Esophagus squamous epithelium (tissue), 5 donors: ENCODE measurements at places on chromosomes 1 and 21.
A peak's percentile ranks its signal among the peaks of the same experiment; 100 is the strongest.

DNA sequence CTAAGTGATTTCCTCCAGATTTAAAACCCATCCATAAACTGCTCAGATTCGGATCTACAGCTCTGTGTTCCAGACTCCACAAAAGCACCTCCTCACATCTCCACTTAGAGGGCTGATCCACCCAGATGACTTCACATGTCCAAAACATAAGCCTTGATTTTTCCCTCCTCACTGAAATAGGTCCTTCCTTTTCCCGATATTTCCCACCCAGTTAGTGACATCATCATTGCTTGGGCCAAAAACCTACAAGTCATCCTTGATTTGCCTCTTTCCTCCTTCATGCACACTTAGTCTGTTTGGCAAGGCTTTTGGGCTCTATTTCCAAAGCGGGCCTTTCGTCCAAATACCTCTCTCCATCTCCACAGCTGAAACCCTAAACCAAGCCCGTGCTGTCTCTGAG, 32.3 kb downstream of the CCDC185 start:
- DNase-seq = no peak

GRCh38 chr1:97832481-97832880, 88.4 kb downstream of the DPYD start:
- DNase-seq = no peak

GRCh38 chr1:59675936-59676335, 138.8 kb upstream of the HOOK1 start:
- no peak for DNase-seq

DNA sequence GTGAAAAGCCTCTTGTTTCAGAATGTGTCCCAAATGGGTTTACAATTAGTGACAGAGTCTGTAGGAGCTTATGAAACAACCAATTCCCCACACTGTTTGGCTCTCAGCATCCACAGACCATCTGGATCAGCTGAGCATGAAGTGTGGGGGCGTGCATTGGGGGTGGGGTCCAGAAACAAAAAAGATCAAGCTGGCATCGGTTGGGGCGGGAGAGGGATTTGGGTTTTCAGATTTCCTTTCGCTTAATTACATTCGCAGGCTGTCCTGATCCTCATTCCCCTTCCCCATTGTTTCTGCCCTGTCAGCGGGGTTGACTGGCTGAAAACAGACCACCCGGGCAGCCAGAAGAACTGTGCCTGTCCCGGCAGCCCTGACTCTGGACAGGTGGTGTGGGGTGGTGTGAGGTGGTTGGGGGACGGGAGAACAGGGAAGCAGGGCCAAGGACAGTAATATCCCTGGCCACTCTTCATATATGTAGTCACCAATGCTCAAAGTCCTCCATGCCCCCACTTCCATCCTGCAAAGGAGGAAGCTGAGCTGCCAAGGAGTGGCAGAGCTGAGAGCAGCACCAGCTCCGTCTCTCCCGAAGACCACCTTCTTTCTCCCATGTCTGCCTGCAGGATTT, 92.0 kb downstream of the IER5 start:
- no peak for DNase-seq

DNA sequence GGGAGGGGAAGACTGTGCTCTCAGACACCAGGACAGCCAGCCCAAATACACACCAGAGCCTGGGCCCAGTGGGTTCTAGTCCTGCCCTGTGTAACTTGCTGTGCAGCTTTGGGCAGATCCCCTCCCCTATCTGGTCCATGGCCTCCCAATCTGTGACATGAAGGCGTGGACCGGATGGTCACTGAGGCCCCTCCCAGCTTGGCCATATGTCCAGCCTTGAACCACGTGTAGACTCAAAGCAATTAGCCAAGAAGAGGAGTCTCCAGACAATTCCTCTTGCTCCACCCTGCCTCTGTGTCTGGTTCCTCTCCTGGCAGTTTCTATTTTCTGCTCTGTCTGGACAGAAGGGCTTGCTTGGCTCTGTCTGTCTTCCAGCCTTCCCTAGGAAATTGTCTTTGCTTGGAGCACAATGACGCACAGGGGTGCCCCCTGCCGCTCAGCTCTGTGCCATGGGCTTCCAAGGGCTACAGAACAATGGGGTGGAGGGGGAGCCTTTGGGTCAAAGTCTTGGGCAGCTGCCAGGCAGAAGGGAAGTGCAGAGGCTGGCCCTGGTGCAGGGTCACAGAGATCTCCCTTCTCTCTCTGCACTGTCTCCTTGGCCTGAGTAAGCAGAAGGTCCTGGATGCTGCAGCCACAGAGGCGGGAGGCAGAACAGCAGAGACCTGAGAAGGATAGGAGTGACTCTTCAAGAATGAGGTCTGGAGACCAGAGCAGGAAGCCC, 66.1 kb downstream of the TENT5C start:
- no peak for DNase-seq

DNA sequence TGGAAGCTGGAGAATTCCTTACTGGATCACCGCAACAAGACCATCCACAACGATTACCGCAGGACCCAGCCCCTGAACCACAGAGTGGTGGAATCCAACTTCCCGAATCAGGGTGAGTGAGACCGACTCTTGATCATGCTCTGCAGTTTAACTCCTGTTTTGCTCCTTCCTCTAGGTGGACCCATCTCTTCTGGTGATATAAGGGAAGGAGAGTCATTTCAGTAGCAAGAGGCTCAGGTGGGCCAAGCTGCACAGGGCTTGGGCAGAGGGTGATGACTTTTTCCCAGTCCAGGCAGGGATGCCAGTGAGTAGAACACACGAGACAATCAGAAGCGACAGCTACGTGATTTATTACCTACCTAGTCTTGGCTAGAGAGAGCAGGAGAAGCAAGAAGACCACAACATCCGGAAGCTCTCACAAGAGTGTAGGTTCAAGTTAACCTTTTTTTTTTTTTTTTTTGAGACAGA, 25.2 kb downstream of the CA6 start:
- no peak for DNase-seq

DNA sequence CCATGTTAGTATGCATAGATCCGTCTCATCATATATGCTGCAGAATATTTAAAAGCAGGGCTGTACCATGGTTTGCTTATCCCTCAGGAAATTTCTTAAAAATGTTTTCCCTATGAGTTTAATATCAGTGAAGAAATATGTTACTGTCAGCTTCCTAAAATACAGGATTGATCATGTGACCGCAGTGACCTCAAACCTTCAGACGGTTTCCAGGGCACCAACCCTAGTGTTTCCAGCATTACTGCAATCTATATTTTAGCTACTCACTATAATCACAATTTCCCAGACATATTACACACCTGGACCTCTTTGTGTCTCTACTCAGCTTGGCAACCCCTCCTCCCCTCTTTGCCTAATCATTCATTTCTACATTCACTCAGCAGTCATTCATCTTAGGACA, 7.7 kb upstream of the SDHB start:
- no peak for DNase-seq

GRCh38 chr1:219810451-219810850, 117.9 kb downstream of the SLC30A10 start:
- DNase-seq = no peak

DNA sequence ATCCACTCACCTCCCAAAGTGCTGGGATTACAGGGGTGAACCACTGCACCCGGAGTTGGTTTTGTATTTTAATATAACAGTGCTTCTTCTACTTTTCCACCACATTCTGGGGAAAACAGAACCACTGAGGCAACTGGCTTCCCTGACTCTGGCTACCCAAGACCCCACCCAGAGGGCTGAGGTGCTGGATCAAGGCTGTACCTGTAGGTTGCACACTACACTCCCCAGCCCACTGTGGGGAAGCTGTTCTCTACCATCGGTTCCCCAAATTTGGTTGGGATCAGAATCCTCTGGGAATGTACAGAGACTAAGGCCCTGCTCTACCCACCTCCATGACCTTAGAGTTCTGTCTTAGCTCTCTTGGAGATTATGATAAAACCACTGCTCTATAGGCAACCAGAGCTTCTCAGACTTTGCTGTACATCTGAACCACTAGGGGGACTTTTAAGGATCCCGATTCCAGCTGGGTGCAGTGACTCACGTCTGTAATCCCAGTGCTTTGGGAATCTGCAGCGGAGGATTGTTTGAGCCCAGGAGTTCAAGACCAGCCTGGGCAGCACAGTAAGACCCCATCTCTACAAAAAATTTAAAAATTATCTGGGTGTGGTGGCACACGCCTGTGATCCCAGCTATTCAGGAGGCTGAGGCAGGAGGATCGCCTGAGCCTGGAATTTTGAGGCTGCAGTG, 51.6 kb downstream of the GNG4 start:
- no peak for DNase-seq

- DNase-seq = no peak
Observed at GRCh38 chr1:12370333-12370975, 140.6 kb downstream of the VPS13D start.

DNA sequence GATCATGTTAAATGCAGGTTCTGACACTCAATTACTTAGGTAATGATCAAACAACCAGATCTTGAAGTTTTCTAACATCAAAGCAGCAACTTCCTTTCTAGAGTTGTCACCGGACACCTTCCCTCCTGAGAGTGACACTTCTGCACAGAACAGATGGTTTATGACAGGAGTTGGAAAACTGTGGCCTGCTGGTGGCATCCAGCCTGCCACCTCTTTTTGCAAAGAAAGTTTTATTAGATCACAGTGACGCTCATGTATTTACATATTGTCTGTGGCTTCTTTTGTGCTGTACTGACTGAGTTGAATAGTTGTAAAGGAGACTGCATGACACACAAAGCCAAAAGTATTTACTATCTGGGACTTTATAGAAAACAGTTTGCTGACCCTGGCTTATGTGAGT, 28.3 kb downstream of the DDR2 start:
- no peak for DNase-seq

GRCh38 chr1:68600049-68600661, 103.3 kb upstream of the DEPDC1 start:
- DNase-seq = no peak

- DNase-seq = no peak
Observed at GRCh38 chr1:218537122-218537913, 192.2 kb downstream of the TGFB2 start.

DNA sequence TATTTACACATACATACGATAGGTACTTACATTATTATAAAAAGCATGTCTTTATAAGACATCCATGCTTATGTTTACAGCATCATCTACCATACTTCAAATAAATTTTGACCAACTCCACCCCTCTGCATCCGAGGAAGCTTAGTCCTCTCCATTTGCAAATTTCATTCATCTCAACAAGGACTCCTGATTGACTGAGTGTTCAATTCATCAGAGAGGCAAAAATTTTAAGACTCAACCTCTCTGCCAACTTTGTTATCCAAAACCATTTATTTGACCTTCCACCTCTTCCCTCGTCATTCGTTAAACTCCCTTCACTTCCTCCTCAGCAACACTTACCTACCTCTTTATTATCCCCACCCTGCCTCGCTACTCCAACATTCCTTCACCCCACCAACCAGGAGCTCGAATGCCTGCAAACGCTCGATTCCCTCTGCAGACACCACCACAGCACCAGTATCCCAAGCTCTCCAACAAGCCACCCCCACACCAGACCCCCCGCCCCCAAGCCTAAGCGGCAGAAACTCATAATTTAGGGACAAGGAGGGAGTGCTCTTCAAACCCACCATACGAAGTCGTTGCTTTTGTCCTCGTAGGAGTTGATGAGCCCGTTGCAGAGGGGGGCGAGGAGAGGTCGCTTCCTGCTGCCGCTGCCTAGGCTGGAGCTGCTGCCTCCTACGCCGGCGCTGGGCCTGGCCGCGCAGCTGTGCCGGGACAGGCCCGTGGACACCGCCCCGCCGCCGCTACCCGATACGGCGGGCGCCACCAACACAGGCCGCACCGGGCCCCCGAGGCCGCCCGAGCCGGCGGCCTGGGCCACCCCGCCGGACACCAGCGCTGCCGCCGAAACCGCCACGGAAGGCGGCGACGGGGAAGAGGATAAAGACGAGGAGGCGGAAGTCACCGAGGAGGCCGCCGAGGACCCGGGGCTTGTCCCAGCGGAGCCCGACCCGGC, 803 bp downstream of the COP1 start:
- DNase-seq = no peak

DNA sequence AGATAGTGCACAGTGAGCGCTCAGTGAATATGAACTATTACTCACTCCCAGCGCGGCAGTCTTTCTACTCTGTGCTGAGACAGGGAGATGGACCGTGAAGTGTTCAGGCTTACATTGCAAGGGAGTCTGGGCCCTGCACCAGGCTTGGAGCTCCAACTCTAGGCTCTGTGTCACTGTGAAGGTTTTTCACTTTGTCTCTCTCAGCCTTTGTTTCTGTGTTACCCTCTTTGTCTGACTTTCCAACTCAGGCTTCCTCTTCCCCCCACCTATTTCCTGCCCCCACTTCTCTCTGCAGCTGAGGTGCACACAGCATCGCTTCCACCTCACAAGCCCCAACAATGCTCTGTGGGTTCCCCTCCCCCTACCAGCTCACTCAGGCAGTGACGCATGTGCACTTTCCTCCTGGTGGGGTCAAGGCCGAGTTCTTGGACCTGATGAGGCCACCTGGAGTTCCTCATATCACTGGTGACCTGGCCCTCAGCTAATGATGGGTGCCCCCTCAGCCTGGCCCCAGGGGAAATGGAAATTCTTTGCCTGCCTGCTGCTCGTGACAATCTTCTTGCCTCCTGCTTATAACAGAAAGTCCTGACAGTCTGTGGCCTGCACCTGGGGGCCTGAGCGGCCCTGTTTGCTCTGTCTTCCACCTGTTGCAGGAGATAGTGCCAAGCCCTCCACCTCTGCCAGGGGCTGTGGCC, 1.1 kb upstream of the LCK start:
- peak; percentile 26 for DNase-seq

DNA sequence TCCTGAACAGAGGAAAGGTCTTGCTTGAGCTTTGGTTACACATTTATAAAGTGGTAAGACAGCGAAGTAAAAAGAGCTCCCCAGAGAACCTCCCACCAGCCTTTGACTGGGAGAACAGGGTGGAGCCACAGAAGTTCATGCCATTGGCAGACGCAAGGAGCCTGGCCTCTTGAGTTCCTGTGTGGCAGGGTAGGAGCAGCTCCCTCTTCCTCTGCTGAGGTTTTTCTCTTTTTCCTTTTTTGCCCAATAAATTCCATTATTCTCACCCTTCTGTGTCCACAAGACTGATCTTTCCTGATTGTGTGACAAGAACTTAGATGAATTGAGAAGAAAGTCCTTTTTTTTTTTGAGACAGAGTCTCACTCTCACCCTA, 4.3 kb downstream of the THEM4 start:
- DNase-seq = no peak

DNA sequence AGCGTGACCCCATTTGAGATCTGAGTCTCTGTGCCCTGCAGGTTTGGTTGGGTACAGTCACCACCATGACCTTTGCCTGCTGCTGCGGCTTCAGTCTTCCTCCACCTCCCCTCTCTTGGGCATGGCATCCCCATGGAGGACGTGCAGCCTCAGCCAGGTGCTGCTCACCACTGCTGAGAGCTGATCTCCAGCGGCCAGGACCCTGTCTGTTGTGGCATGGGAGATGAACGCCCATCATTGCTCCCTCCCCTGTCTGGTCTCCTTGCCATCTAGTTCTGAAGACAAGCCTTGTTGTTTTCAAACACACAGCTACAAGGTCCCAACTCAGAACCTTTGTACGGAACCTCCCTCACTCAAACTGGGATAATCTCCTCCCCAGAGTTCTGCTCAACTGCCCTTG, 19.2 kb upstream of the PKP1 start:
- DNase-seq = no peak

GRCh38 chr1:11527541-11528452, 48.8 kb downstream of the DISP3 start:
- no peak for DNase-seq

GRCh38 chr1:21933397-21934248, 3.5 kb downstream of the HSPG2 start:
- DNase-seq = no peak
